Common myeloid progenitor, CD34-positive (primary cell): ENCODE measurements at places on chromosomes 1 and 21.

DNA sequence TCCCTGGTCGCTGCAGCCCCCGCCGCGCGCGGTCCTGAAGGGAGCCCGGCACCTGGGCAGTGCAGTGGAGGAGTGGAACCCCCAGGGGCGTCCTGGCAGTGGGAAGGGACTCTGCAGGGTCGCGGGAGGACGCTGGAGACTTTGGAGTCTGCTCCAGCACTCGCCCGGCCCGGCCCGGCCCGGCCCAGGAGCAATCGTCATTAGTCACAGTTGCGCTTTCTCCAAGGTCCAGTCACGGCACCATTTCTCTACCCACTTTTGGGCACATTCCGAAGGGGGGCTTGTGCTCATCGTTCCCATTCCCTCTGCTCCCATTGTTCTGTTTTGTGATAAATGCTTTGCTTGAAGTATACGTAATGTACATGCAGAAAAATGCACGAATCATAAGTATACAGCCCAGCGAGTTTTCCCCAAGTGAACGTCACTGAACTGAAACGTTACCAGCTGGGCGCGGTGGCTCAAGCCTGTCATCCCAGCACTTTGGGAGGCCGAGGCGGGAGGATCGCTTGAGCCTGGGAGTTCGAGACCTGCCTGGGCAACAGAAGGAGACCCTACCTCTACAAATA, 999 bp downstream of the THAP3 start:
- peak; percentile 49 for DNase-seq

GRCh38 chr1:206703661-206704060, 19.0 kb downstream of the MAPKAPK2 start:
- DNase-seq = peak; percentile 52

DNA sequence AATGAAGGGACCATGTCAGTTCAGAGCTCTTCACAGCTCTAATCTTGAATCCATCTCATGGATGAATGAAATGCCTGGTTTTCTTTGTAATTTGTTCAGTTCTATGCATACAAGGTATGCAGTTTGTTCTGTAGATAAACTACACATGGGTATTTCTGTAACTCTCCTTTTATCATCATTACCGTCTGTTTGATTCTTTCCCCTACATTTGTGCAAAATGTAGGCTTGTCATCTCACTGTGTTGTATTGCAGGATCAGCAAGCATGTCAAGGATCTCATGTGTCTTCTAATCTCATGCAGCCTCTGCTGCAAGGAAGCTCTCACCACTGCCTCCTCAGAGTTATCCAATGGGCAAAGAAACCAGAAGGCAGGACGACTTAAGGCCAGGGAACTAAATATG, 79.3 kb downstream of the OLFML2B start:
- DNase-seq = no peak

GRCh38 chr1:30194741-30195423, 528.5 kb downstream of the MATN1 start:
- DNase-seq = no peak

- DNase-seq = peak; percentile 30
Measured at GRCh38 chr1:235297579-235297978, 30.4 kb downstream of the ARID4B start.

GRCh38 chr1:157147906-157148700, 9.9 kb upstream of the ETV3 start:
- DNase-seq = no peak

DNA sequence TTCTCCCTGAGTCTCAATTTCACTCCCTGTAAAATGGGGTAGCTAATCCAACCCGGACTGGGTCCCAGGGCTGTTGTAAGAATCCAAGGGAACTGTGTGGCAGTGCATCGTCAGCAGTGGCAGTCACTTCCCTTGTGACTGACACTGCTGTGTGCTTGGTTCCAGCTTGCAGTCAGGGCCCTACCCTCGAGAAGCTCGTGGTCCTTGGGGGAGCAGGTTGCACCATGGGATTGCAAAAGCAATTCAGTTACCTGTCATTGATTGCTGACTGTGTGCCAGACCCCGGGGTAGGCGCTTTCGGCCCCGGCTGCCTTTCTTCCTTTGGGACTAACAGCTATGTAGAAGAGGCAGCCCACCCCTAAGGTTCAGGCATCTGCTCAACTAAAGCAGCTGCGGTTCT, 2.9 kb downstream of the PTPRF start:
- no peak for DNase-seq

GRCh38 chr1:96002969-96003964, 718.3 kb upstream of the PTBP2 start:
- DNase-seq = no peak

DNA sequence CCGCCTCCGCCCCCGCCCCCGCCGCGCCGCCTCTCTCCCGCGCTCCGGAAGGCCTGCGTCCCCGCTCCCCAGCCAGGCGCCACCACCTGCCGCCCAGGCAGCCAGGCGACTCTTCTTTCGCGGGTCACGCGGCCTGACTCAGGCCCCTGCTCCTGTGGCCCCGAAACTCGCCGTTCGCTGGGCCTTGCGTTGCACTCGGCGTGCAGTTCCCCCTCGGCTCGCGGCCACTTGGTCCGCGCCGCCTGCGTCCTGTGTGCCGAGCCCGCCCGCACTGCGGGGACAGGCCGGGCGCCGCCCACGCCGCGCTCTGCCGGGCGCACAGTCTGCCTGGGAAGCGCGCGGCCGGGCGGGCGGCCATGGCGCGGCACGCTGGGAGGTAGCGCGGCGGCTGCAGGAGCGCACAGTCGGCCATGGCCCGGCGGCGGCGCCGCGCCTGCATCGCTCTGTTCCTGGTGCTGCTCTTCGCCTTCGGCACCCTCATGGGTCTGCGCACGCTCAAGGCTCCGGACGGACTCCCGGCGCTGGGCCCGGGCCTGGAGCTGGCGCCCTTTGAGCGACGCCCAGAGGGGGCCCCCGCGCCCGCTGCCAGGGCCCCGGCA, at the start of gene MANEAL:
Gene MANEAL (plus strand): TSS at position 75 of the 599 bp plus-strand sequence. CDS start 336 bp downstream, at position 411.
- peak; percentile 43 for DNase-seq

- DNase-seq = no peak
Measured at GRCh38 chr1:207045453-207045852, 5.6 kb downstream of the YOD1 start.

DNA sequence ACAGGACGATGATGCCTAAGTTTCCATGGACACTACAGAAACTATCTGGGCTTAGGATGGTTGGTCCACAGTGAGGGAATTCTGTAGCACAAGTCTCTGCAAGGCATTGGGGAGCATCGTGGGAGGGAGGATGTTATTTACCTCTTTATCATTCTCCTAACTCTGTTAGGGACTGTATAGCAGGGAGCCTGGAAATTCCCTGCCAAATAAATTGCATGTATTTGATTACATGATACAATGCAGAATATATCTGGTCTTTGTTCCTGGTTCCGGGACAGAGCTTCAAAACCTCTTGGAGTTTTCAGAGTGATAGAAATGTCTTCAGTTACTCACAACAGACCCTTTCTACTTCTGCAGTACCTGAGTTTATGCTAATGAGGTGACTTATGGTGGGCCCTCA, 385.9 kb downstream of the PCP4 start:
- DNase-seq = no peak

DNA sequence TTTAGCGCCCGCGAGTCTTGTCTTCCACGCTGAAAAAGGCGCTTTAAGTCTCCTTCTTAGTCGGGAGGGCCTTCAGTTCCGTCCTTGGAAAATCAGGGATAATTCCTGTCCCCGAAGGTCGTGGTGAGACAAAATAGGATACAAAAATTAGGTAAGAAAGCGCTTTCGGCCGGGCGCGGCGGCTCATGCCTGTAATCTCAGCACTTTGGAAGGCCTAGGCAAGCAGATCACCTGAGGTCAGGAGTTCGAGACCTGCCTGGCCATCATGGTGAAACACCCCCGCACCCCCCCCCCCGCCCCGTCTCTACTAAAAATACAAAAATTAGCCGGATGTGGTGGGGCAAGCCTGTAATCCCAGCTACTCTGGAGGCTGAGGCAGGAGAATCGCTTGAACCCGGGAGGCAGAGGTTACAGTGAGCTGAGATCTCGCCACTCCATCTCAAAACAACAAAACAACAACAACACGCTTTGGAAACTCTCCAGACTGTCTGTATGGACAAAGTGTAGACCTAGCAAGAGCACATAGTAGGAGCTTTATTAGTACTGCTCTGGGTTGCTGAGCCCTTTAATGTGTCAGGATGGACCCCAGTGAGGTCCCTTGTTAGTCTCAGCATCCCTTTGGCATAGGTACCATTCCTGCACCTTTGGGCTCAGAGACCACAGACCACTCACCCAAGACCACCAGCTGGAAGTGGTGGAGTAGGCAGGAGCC, 790 bp upstream of the TMEM54 start:
- no peak for DNase-seq

DNA sequence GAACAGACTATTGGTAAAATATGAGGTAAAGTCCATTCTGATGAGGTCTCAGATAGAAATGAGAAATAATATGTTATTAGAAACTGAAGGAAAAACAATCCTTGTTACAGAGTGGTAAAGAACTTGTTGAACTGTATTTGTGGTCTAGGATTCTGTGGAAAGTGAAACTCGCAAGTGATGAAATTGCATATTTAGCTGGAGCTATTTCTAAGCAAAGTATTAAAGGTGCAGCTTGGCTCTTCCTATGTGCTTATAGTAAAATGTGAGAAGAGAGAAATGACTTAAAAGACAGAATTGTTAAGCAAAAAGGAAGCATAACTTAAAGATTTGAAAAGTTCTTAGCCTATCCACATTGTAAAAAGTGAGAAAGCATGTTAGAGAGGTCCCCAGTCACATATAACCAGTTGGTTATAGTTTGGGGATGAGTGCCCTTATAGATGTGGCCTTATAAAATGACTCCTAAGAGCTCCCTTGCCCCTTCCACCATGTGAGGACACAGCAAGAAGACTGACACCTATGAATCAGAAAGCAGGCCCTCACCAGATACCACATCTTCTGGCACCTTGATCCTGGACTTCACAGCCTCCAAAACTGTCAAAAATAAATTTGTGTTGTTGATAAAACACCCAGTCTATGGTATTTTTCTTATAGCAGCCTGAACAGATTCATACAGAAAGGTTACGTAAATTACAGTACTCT, 24.8 kb downstream of the PHTF1 start:
- DNase-seq = no peak

DNA sequence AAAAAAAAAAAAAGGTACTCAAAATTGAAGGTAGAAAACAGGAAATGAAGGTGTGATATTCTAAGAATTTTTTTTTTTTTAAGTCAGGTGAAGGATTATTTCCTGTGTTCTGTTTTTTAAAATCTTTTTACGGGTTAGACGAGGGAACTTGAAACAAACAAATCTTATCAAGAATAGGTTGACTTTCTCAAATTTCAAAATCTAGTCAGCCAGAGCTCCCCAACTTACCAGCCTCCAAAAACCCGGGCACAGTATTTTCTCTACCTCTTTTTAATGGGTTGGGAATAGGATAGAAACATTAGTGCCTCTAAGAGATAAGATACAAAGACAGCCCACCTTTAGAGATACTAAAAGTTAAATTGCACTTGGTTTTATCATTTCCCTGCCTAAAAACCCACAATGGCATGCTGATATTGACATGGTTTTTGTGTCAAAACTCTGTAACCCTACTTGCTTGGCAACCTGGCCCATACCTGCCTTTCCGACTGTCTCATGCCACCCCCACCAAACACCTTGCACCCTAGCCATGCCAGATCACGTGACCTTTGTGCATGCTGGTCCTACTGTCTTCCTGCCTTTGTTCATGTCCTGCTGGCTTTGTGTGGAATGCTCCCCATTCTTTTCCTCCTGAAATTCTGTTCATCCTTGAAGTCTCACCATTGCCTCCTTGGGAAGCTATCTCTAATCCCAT, 4.2 kb downstream of the RCAN3 start:
- no peak for DNase-seq

DNA sequence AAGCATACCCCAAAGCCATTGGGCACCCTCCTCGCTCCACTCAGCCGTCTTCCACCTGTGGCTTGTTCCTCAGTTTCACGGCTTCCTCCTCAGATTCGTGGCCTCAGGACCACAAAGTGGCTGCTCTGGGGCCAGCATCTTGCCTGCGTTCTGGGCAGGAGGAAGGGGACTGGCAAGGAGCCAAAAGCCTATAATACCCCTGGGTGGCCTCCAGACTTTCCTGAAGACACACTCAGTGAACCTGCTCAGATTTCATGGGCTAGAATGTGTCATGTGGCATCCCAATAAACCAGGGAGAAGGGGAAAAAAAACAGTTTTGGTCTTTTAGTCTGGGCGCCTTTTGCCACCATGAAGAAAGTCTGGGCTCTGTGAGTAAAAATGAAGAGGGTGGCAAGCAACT, 62.0 kb downstream of the SDC3 start:
- no peak for DNase-seq

DNA sequence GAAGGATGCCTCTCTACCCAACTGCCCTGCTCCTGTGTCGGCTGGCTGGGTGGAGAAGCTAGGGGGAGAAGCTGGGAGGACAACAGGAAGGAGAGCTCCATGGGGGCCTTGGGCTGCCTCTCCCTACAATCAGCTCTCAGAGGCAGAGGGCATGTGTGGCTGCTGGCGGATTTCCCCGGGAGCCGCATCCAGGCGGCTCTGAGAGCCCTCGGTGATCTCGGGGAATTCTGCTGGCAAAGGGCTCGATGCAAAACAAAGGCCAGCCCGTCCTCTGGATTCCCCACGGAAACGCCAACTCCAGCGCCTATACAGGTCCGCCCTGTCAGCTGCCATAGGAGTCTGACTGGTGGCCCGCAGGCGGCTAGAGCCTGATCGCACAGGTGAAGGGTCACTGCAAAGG, 26.4 kb upstream of the EVA1B start:
- no peak for DNase-seq

GRCh38 chr21:41489329-41489728, 18.6 kb downstream of the TMPRSS2 start:
- no peak for DNase-seq

GRCh38 chr1:13751458-13751871, 51.5 kb downstream of the PRDM2 start:
- DNase-seq = no peak

DNA sequence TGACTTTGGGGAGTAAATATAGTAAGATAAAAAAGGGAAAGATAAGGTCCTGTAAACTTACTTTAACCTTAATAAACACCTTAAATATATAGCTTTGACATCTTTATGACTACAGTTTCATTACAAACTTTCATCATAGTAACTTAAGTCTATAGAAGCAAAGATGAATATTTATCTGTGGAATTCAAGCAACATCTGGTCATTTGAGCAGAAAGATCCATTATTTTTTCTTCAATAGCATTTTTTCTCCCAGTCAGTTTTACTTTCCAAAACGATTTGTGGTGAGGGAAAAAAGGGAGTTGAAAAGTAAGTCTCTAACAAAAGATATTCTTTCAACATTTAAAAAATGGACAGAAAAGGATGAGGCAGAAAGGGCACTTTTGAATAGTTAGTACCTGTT, 69.0 kb downstream of the HMCN1 start:
- no peak for DNase-seq

DNA sequence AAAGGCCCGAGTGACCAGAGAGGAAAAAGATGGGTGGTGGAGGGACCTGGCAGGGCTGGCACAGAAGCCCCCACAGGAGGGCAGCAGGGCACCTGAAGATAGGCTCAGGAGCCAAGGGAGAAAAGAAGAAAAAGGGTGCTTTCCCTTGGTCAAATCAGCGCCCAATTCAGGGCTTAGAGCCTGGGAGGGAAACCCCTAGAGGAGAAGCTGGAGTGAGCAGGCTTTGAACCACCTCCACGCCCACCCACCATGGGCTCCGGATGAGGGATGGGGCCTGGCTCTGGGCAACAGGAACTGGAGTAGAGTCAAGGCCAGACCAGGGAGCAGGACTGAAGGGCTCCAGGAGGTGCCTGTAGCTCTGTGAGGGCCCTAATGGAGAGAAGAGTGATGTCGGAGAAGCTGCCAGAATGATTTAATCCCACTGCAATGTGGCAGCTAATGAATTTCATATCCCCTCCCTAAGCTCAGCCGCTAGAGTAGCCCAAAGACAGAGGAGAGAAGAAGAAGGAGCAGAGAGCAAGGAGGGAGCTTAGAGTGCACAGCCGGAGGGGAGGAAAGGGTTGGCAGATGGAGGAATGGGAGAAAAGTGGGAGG, 12.0 kb upstream of the PRELP start:
- DNase-seq = no peak
